ENCODE measurements at places on chromosomes 2 and 18.

DNA sequence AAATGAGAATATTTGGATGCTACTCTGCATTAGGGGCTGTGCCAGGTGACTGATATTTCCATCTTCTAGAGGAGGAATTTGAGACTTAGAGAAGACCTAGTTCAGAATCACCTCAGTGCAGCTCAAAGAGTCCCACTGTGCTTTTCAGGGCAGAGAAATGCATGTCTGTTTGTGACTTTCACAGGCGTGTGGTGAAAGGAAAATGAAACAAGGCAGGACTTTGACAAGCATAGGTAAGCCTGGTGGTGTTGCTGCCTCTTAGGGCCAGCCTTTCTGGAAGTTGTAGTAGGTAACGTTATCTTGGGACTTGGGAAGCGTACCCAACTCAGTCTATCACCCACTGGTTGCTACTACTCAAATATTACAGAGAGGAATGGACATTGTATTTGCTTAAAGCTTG, 2.6 kb downstream of the GPR39 start:
- DNase-seq, result no peak

DNA sequence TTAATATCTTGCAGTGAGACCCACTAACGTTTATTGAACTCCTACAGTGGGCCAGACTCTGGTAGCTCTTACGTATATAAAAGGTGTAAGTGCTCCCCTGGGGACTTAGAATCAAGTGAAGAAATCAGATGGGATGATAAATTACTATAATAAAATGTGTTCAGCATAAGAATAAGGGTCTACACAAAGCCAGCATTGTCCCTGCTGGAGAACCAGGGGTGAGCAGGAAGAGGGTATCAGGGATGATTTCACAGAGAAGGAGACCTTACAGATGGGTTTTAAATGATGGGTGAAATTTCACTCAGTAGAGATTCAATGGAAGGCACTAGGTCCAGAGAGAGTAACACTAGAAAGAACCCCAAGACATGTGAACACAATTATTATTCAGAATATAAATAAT, 20.7 kb downstream of the NRXN1 start:
- DNase-seq, result no peak

GRCh38 chr2:31012406-31012805, 125.8 kb downstream of the GALNT14 start:
- DNase-seq, result no peak

DNA sequence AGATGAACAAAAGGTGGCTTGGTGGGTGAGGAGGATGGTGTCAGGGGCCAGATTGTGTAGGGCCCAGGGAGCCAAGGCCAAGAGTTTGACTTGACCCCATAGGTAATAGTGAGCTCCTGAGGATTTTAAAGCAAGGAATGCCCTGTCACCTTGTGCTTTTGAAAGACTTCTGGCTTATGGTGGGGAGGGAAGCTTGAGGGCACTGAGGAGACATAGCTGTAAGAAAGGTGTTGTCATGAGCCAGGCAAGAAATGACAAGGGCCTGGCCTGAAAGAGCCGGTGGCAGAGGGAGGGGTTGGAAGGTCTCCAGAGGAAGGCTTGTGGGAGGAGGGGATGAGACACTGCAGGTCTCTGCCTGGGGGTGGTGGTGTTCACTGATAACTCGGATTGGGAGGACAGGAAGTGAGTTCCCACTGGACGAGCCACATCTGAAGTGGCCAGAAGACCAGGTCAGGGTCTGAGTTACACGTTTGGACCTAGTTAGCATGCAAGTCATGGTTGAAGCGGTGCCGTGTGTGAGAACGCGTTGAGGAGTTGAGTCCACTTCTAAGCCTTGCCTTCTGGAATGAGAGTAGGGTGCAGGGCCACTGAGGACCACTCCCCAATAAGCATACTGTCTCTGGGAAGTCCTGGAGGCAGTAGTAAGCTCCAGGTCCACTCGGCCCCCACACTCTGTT, 64.3 kb downstream of the TET3 start:
- no peak for DNase-seq

DNA sequence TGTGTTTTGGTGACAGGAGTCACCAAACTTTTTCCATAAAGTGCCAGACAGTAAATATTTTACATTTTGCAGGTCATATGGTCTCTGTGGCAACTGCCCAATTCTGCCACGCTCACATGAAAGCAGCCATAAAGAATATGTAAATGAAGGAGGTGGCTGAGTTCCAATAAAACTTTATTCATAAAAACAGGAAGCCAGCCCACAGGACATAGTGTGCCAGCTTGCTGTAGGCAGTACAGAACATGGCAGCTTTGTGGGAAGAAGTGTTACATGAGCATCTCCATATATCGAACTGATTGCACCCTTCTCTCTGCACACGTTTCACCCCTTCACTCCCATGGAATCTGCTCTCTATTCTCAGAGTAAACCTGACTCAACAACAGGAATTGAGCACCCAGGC, 10.2 kb downstream of the ASB18 start:
- no peak for DNase-seq

GRCh38 chr2:56713978-56714377, 530.2 kb downstream of the CCDC85A start:
- no peak for DNase-seq

DNA sequence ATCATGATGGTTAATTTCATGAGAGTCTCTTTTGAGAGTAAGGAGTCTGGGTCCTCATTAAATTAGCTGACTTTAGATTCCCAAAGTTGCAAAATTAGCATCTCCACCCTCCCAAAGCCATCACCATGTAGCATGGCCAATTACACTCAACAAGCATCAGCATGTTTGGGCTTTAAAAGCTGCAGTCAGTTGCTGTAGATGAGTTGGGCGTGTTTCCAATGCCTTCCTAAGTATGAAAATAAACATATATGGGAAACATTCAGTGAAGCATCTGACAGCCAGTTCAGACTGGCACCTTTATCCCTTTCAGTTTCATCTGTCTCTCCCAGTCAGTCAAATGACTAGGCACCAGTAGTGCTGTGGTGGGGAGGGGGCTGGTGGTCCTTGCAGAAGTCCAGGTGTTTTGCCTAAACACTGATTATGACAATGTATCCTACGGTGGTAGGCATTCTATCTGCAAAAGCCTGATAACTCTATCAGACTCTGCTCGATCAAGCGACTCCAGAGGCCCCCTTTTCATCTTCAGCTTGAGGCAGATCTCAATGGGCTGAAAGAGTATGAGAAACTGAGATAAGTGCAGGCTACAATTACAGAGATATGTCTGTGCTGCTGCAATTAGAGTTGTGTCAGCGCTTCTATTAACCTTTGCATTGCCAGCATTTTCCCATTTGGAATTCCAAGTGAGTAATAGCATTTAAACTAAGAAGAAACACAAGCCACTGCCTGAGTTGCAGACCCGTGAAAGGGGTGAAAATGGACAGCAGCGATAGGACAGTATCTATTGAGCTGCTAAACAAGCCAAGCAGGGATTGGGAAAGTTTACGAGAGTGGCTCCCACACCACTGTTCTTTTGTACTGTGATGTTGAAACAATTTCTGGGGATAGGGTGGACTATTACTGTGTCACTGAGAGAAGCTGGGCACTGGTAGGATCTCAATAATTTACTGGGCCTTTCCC, 67.3 kb upstream of the SPOPL start:
- DNase-seq, result no peak

DNA sequence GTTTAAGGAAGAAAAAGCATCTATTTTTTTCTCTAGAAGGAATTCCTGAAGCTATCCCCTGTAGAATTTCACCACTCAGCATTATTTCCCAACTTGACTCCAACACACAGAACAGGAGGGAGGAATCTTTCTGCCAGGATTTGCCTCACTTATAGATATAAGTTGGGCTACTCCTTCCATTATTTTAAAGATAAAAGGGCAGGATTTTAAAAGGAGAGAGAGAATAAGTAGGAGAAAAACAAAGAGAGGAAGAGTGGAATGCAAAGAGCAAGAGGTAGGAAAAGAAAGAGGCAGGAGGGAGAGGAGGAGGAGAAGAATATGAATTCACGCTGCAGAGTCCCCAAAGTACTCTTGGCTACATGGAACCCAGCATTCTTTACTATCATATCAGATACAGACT, 182.5 kb downstream of the TCF4 start:
- no peak for DNase-seq

DNA sequence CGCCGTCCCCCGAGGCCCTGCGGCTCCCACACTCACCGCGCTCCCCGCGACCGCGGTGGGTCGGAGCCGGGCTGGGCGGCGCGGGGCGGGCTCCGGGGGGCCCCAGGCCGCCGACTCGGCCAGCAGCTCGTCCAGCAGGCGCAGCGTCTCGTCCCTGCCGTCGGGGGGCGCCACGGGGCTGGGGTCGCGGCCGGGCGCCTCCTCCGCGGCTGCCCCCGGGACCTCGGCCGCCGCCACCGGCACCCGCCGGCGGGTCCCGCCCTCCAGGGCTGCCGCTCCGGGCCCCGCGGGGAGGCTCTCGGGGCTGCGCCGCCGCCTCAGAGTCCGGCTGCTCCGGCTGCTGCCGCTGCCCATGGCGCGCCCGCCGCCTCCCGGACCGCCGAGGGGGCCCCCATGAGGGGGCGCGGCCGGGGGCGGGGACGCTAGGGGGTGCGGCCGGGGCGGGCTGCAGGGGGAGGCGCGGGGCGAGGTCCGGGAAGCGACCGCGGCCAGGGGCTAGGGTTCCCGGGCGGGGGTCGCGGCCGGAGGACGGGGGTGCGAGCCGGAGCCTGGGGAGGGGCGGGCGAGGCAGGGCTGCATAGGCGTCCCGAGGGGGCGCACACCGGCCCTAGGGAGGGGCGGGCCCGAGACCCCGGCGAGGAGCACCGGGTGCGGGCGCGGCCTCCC, at the start of gene CYS1:
CYS1 (minus strand) TSS at position 542 of the 666 bp plus-strand sequence; CDS start at position 354, 188 bp downstream.
- DNase-seq, result no peak

- DNase-seq, result no peak
These were observed 162.5 kb upstream of the TMEFF2 start for GRCh38 chr2:192357217-192357616.

DNA sequence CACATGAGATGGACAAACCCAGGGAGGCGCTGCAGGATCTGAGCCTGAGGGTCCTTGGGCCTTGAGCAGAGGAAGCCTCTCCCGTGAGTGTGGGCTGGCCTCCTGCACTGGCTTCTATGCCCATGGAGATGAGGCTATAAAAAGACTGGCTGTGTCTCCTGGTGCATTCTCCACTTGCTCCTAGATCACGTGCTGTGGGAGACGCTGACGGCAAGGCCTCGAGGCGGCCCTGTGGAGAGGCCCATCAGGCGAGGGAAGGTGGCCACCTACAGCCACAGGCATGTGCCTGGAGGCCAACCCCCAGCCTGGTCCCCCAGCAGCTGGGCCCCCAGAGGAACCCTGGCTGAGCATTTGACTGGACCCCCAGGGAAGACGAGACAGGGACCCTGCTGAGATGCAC, 198.9 kb downstream of the TWIST2 start:
- DNase-seq, result no peak

DNA sequence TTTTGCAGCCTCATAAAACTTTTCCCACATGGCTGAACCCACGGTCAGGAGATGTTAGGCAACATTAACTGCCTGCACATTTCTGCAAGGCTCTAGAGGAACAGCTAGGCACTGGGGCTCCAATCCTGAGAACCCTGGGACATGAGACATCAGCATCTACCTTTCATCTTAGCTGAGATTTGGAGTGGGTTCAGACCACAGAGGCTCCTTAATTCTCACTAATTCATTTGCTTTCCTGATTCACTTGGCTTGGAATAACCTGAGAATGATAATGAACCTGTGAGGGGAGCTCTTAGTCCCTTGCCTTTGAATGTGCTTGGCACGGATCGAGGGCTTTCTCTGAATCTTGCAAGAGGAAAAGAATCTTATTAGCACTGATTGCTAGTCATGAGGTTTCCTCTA, 266.2 kb downstream of the FIGN start:
- DNase-seq, result no peak

DNA sequence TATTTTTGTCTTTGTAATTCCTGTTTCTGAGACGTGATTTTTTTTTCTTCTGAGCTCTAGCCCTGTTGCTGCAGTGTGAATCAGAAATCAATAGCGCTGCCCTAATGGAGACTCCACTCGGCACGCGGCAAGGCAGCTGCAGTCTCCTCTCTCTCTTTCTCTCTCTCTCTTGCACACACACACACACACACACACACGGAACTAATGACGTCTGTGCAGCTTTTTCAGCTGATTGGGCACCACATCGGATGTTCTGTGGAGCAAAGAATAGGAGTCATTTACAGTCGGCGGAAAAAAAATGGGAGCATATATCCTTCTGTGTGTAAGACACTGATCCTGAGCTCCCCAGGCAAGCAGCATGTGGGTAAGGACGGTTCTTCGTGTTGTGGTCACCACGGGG, 2.0 kb upstream of the MYT1L start:
- DNase-seq, result no peak

GRCh38 chr2:182907081-182907830, 40.8 kb upstream of the FRZB start:
- DNase-seq, result no peak

DNA sequence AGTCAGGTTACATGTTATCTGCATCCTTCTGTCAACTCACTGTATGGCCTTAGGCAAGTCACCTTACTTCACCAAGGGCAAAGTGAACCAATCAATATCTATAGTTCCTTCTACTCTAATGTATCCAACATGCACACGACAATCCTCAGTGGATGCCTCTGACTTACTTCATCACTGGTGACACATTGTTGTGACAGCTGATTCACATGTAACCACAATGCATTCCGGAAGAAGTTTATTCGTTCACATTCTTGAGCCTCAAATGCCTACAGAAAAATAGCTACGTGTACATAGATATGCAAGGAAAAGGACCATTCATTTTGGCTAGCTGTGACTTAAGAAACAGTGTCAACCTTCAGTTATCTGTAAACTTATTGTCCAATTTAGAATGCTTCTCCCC, 26.3 kb upstream of the EPG5 start:
- DNase-seq, result no peak

- no peak for DNase-seq
These were observed 797 bp downstream of the TTC32 start for GRCh38 chr2:19900931-19901441.

DNA sequence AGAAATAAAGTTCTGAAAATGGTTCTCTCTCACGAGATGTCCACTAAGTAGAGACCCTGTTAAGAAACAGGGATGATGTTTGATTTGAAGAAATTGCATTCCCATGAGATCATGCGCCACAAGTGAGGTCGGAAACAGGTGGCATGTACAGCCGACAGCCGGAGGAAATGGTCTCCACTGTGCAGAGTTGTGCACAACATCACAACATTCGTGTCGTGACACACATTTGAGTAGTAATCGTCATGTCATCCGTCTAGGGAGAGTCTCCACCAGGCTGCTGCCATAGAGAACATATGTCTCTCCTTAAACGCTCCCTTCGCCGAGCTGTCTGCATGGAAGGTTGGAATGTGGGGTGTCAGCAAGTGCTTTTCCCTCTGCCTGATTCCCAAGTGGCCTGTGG, 84.7 kb downstream of the ASAP2 start:
- no peak for DNase-seq

- no peak for DNase-seq
These were observed 72.7 kb downstream of the NXPH2 start for GRCh38 chr2:138707392-138708074.
